ENCODE measurements at places on chromosomes 4 and X.

- DNase-seq, result no peak
These were observed 166.9 kb upstream of the PCDH10 start for GRCh38 chr4:132982151-132982550.

GRCh38 chr4:2075171-2075986 lies 16.3 kb downstream of the NAT8L start:
- no peak for DNase-seq

DNA sequence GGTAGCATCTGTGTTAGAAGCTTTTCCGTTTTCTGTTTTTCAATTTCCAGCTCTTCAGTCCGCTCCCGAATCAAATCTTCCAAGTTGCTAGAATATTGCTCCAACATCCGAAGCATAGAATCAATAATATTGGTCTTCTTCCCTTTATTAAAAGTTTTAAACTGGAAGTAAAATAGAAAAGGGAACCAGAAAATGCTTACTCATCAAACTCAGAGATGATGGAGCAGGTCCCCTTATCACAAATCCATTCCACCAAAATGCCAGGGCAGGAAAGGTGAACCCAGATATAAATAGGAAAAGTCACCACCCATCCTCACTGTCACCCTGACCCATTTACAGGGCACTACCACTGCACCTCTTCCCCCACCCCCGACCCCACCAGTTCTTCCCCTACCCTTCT lies 89.0 kb downstream of the GUCY2F start:
- DNase-seq, result no peak

- DNase-seq, result no peak
These were observed 27.9 kb upstream of the FUNDC1 start for GRCh38 chrX:44570522-44570921.

DNA sequence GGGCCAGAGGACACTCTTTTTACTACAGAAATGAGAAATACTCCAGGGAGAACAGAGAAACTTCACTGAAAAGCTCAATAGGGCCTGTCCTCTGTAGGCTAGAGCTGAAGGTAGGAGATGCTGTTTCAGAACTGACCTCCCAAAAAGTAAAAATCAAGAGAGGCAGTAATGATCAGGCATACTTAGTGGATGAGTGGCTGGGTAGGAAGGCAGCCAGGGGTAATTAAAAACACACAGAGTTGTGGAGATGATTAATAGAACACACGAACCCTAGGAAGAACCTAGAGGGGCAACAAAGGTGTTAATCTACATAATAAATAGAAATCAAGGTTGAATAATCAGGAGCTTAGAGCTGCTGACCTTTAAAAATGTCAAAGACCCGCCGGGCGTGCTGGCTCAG lies 582.4 kb upstream of the ADGRL3 start:
- no peak for DNase-seq

DNA sequence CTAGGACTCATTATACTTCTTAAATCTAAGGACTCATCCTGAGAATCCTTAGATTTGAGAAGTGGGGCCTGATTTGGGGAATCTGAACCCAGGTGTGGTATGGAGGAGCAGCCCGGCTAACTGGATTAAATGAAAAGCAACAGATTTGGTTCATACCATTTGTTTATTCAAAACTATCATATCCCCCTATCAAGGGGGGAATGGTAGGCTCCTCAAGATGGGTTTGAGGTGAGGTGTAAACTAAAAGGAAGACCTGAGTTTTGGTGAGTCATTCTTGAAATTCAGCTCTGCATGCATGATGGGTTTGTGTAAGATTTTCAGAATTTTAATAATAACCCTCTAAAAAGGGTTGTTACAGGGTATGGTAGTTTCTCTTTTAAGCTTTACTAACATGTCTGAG lies 53.4 kb downstream of the CASP6 start:
- no peak for DNase-seq

DNA sequence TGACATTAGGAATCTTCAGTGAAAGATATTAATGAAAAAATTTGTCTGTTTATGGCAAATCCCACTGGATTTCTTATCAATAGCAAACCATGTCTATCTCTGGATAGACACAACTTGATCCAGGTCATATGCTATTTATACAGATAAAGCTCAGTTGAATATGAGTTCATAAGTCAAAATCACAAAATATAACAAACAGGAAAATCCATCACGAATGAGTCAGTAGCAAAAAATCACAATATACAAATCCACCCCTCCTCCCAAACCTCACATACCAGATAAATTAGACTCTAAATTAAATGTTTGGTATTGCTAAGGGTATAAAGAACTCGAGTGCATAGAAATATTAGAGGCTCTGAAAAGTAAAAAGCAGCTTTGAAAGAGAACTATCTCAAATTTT lies 420.5 kb downstream of the TLL1 start:
- DNase-seq, result no peak

DNA sequence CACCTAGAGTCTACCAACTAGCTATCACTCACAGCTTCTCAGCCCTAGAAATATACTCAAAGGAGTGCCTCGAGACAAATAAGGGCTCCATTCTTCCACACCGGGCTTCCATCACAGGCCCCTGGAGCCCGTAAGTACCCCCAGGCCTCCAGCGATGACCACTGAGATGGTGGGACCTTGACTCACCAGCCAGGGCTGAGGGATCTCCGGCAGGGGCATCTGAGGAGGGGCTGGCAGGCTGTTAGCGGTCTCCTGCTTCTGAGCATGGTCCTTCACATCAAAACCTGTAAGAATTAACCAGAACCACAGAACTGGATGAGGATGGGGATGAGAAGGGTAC lies 71.3 kb downstream of the AFAP1 start:
- no peak for DNase-seq

DNA sequence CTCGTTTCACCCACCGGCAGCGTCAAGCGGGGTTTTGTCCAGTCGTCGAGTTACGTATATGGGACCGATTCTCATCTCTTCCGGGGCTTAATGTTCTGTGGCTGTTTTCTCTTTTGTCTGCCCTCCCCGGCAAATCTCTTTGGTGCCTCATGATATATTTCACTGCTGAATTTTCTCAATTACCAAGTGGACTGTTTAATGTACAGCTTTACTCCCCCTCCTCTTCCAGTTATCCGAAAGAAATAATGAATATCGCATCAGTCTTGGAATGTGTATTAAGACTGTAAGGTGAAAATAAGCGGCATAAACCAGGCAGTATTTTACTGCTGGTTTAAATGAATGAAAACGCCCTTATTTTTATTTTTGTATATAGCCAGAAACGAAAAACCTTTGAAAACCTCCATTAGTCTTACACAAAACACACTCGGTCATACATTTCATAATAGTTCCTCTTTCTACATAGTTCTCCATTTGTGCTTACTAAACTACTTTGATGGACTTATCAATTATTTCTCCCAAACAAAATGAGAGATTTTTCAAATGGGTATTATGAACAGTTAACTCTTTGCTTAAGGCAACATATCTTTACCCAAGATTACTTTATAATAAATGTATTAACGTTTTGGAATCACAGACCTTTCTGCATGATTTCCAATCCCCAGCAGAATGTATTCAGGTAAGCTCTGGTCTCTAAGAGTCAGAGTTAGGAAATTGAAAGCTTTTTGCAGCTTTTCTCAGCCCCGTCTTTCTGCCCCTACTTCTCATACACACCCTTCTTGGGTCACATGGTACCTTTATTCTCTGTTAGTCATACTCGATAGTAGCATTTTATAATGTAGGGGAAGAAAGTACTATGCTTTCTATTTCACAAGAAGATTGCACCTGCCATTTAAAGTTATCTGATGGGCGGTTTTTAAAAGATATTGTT lies 979 bp downstream of the RP2 start:
- no peak for DNase-seq

DNA sequence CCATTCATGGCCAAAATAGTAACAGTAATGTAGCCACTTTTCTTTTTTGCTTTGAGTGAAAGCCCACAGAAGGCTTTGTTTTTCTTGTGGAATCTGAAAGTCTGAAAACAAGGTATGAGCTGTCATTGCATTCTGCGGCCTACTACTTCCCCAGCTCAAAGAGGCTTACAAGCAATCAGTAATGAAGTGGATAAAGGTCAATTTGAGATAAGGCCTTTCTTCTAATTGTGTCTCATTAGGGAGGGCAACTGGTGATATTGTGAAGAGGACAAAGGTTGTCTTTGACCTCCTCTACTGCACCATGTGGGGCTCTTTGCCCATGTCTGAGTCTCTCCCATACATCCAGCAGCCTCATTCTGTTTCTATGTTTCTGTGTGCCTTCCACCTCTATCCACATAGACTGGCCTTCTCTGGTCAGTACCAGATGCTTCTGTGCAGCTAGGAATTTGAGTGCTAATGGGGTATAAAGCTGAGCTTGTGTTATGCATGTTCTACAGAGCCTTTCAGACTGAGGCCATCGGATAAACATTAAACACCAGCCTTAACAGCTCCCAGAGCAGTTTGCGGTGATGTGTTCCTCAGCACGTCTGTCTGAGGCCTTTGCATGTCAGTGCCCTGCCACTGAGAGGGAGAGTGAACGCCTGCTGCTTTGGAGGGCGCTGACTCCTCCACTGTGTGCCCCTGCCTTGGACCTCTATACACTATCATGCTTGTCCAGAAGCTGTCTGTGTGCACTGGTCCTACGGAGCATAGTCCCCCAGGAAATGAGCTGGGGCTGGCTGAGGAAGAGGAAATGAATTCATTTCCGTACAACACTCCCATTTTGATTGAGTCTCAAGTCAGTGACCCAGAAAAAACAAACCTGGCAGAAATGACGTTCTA lies 80.2 kb downstream of the SH2D1A start:
- DNase-seq, result no peak

DNA sequence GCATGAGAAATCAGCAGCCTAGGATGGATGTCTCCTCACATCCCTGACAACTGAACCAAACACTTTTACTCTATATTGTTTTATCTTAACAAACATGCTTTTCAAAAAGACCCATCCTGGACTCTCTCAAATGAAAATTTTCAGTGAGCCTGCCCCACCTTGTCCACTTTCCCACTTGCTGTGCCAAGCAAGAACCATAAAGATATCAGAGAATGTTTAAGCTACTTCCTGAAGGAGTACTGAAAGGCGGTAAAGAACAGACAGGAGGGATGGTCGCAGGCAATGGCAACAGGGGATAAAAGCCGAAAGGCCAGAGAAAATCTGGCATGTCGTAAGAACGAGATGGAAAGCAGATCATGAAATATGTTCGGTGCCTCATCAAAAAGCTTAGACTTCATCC lies 10.5 kb downstream of the APBB2 start:
- DNase-seq, result no peak

- no peak for DNase-seq
These were observed 1.3 kb downstream of the FAM149A start for GRCh38 chr4:186105647-186106321.

DNA sequence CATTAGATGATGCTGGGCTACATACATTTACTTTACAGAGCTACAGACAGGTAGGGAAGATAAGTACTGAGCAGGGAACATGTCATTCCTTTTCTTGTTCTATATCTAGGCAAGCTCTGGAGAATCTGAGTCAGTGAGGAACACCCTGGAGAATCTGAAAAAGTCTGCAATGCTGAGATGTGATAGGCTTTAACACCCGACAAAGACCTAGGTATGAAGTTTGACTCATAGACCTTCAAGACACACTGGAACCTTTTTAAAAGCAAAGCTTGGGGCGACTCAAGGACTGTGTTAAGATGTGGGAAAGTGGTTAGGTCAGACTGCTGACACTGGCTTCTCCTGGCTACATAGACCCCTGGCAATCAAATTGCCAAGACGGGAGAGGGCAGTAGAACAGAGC lies 42.8 kb downstream of the OSTC start:
- DNase-seq, result no peak

- DNase-seq, result no peak
These were observed 84.6 kb downstream of the PPP3CA start for GRCh38 chr4:101262683-101263082.

- DNase-seq, result no peak
These were observed 58.6 kb downstream of the DDX60L start for GRCh38 chr4:168421671-168422070.

- DNase-seq, result no peak
These were observed 718.6 kb downstream of the PDHA2 start for GRCh38 chr4:96558466-96558865.

GRCh38 chr4:165207016-165207430 lies 338 bp upstream of the KLHL2 start:
- DNase-seq, result no peak

DNA sequence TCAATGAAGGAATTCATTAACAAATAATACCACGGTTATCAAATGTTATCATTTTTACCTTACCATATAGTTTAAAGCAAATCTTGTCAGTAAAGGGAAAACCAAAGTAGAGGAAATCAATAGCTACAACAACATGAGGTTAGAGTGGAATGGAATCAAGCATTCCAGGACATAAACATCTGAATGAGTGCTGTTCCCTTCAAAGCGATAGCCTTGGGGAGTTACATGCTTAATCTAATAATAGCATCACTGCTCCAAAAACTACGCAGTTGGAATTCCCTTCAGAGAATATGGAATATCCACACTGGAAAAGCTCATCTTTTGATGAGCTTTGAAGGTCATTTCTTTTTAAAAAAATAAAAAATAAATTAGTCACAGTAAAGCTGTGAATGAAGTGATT lies 31.2 kb downstream of the PDE5A start:
- no peak for DNase-seq

DNA sequence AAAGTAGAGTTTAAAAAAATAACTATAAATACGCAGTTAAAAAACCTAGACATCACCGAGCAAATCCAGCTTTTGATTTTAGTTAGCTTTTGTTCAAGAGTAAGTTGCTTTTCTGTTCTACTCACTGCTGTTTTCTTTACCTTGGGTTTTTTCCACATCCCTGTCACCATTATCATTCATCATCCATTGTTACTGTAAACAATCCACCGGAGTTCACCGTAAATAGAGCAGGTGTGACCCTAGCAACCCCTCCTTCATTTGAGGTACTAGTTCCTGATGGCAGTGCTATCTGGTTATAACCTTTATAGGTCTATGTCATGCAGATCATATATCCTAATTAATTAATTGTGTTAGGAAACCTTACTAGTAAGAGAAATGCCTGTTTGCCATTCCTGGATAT lies 43.0 kb upstream of the TEX13D start:
- DNase-seq, result no peak

GRCh38 chr4:175309041-175309440 lies 390.9 kb downstream of the ADAM29 start:
- DNase-seq, result no peak

DNA sequence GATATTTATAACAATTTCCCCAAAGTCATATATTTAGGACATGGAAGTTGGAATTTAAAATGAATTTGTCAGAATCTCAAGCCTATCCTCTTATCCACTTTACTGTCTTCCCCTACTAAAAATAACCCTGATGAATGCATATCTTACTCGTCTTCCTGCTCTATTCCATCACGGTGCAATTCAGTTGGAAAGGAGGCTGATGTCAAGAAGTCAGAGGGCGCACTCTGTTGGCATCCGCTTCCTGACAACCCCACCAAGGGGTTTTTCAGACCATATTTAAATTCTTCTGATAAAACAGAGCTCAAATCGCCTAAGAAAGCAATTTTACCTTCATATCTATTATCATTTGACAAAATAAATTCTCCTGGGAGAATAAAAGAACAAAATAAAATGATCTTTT lies 233.5 kb downstream of the ARHGAP24 start:
- DNase-seq, result no peak

DNA sequence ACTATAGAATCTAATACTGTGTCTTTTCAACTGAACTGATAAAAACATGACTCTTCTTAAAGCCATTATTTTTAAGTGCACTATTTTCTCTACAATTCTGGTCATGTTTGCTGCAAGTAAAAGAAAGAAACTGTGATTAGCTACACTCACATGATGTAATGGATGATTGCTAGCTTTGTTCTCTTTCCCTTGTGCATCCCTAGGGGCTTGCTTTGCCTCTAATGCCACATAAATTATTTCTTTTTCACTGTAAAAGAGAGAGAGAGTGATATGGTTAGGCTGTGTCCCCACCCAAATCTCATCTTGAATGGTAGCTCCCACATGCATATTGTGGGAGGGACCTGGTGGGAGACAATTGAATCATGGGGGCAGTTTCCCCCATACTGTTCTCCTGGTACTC lies 630.2 kb upstream of the NR3C2 start:
- no peak for DNase-seq
